ENCODE measurements at places on chromosomes 6 and 20.
A peak's percentile ranks its signal among the peaks of the same experiment; 100 is the strongest.

DNA sequence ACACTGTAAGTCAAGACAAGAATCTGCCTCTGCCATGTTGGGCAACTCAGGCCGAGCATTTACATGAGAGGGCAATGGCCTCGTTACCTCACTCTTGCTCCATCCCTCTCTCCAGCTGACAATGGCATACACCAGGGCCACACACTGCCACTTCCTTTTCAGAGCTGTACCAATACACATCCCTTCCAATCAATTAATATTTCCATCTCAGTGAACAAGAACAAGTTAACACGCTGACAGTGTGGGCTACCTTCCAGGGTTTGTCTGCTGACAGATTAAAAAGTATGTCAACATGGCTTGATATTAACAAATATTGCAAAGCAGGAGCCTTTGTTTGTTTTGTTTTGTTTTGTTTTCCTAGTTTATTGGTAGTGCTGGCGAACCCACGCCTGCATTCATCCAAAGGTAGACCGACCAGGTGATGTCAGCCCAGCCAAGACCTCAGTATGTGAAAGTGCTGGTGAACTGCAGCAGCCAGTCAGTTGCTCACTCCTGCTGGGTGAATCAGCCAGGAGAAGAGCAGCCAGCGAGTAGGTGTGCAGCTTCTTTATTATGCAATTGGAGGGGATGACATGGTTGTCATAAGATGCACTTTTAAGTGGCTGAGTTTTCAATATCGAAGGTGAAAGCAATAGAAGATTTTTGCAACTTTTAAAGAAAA, 487.3 kb upstream of the JARID2 start:
- no peak for DNase-seq

DNA sequence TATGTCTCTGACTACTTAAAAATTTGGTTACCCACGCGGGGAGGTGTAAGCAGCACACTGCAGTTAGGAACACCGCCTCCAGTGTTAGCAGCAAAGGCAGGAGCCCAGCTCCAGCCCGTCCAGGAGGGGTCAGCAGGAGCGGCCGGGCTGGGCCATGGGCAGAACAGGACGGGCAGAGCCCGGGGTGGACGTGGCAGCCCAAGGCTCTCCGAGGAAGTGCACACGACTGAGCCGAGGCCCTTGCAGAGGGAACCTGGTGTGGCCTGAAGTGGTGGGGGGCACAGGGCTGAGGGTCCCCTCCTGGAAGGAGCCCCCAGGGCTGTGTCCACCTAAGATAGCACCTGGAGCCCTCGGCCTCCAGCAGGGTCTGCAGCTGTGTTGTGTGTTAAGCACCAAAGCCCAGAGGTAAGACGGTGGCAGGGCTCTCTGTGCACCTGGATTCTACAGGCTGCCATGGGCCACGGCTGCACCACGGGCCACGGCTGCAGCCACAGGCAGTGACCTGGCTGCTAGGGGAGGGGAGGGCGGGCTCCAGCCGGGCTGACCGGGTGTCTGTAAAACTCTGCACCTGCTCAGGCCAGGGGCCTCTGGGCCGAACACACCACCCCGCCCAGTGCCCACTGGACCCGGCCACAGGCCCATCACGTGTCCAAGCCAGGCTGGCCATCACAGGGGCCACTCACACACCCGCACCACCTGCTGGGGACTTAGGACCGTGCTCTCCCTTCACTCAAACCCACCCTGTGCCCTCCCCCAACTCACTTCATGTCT, 6.6 kb downstream of the SLC2A4RG start:
- DNase-seq: no peak

DNA sequence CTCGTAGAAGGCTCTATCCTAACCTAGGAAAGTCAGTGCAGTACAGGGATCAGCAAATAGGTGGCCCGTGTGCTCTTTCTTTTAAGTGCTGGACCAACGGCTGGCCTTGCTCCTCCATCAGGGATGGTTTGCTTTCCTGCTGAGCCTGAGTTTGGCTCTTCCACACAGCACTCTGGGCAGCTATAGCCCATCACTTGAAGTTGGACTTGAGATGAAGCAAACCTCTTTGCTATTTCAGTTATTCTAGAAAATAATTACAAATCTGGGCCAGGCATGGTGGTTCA, 66.9 kb upstream of the KCNK16 start:
- no peak for DNase-seq

GRCh38 chr20:50004229-50004628, 21.4 kb downstream of the SNAI1 start:
- no peak for DNase-seq

DNA sequence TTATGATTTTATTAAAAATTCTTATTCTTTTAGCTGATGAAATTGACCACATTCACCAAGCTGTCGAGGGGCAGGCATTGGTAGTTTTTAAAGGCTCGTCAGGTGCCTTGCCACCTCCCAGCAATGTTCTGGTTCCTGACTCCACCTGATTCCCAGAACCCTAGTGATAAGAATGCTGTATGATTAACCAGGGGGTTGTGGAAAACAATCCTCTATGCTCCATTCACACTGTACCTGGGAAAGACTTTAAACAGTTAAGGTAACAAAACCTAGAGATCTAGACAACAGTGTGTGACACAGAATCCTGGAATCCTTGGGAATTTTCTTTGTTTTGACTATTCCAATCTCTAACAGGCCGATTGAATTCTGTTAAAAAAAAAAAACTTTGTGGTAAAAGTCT, 165.7 kb upstream of the OLIG3 start:
- no peak for DNase-seq

GRCh38 chr6:150201772-150202329, 59.0 kb downstream of the PPP1R14C start:
- DNase-seq: no peak

- peak; percentile 50 for DNase-seq
Measured at GRCh38 chr6:35449287-35449881, 2.8 kb upstream of the FANCE start.

All from T-helper 2 cell (primary cell).